ENCODE measurements at places on chromosomes 1 and 21. TPM values are rescaled to one million over a fixed set of nuclear protein-coding genes. Genes with fewer than 3 reads are reported as not detected.

- H3K36me3 ChIP-seq: no peaks in the 10 kb centered on the region
- no peak overlapping the region for H3K27ac ChIP-seq
- H3K4me3 ChIP-seq: no peak overlapping the region
- H3K27me3 ChIP-seq: no peaks in the 10 kb centered on the region
- DNase-seq: no peak
Observed at GRCh38 chr1:71986160-71986559, 296.2 kb downstream of the NEGR1 start.

ZYG11A gene
- total RNA-seq: not detected

BMP8B gene
- total RNA-seq: 3.2 TPM

DNA sequence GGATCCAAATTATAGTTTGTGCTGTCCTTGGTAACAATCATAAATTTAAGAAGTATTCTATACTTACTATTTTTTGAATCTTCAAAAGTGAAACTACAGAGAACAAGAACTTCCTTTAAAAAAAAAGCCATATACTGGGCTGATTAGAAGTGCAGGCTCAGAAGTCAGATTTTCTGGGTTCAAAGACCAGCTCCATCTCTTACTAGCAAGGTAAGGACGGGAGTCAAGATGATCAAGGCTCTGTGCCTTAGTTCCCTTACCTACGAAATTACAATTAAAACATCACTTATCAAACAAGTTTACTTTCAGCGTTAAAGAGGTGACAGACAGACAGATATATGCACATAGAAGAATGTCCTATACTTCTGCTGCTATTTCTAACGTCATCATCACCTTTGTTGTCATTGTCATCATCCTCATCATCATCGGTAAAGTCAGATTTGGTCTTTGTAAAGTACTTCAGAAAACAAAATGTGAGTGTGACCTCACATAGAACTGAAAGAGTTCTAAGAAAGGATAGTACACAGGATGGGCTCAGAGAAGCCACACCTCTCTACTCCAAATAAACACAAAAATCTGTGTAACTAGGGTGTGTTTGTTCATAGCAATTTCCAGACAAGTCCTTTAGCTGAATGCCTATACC lies 178.7 kb downstream of the VAV3 start:
- H3K27me3 ChIP-seq: no peaks in the 10 kb centered on the region
- no peak overlapping the region for H3K27ac ChIP-seq
- peaks cover 6% of the 10 kb centered on the region for H3K4me1 ChIP-seq
- no peaks in the 10 kb centered on the region for H3K36me3 ChIP-seq
- H3K4me3 ChIP-seq: no peak overlapping the region

DNA sequence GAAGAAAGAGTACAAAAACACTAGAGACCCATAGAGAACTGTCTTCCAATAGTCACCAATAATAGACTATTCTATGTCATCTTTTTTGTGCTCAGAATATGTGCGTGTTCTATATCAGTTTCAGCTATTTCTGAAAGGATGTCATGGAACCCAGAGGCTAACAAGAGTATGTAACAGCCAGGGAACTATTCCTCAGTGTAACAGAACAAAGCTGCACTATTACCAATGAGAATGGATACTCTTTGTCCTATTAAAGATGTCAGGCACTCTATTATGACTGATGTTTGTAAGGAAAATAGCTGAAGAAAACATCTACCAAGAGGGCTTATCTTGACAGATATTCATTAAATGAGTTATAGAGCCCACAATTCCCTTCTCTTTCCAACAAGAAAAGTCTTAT lies 8.6 kb upstream of the LRRC8C start:
- no peaks in the 10 kb centered on the region for H3K36me3 ChIP-seq
- H3K4me1 ChIP-seq: no peaks in the 10 kb centered on the region
- H3K4me3 ChIP-seq: no peak overlapping the region
- no peaks in the 10 kb centered on the region for H3K27me3 ChIP-seq
- DNase-seq: no peak
- no peak overlapping the region for H3K27ac ChIP-seq

All from esophagus muscularis mucosa (tissue), 4 donors.